ENCODE measurements at places on chromosomes 16 and 17. TPM values are rescaled to one million over a fixed set of nuclear protein-coding genes. Genes with fewer than 3 reads are reported as not detected.

The ADAMTS18 gene
- 0.46 TPM for total RNA-seq

The CHST4 gene
- 0.38 TPM for total RNA-seq

The GPR139 gene
- not detected for total RNA-seq

The HASPIN gene
- total RNA-seq: 0.41 TPM

The ARRB2 gene
- 131 TPM for total RNA-seq

The ZG16 gene
- not detected for total RNA-seq

The SERPINF2 gene
- total RNA-seq: 21.6 TPM
